ENCODE measurements at places on chromosomes 2 and 18. TPM values are rescaled to one million over a fixed set of nuclear protein-coding genes. Genes with fewer than 3 reads are reported as not detected.

Gene SEMA4C
- 16.2 TPM for total RNA-seq

DNA sequence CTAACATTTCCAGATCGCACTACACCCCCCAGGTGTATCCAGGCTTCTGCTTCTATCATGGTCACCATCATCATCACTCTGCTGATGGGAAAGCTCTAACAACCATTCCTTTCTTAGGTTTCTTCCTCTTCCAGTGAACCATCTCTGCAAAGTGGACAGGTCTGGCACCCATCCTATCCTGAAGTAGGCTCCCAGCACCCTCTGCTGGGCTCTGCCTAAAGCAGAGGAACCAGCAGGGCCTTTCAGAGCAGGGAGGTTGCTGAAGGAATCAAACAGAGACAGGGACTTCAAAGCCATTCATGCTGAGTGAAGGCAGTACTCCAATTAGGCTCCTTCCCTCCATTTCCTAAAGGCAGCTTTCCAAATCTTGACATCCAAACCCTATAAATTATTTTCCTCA is 27.2 kb upstream of the SATB2 start:
- no peak for DNase-seq
- no peaks in the 10 kb centered on the region for H3K4me1 ChIP-seq
- peaks cover 12% of the 10 kb centered on the region for H3K27me3 ChIP-seq
- no peak overlapping the region for H3K4me3 ChIP-seq

DNA sequence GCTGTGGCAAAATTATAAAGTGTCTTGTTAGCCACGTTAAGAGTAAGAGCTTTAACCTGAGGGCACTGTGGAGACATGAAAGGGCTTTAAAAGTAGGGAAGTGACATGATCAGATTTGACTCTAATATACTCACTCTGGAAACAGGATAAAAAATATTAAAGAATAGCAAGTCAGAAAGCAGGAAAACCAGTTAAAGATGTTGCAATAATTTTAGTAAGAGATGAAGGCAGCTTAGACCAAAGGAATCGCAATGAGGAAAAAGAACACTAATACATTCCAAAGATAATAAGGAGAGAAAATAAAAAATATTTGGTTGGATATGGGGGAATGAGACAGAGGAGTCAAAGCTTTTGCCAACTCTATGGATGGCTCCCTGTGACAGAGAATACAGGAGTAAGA is 183.8 kb downstream of the DYM start:
- H3K36me3 ChIP-seq = no peaks in the 10 kb centered on the region
- no peak for DNase-seq
- H3K27me3 ChIP-seq = no peaks in the 10 kb centered on the region
- H3K4me1 ChIP-seq = no peaks in the 10 kb centered on the region

- no peak overlapping the region for H3K27ac ChIP-seq
- H3K27me3 ChIP-seq = no peaks in the 10 kb centered on the region
- peaks cover 12% of the 10 kb centered on the region for H3K4me1 ChIP-seq
- no peak overlapping the region for H3K4me3 ChIP-seq
Measured at GRCh38 chr2:98463081-98463481, 18.4 kb downstream of the INPP4A start.

- DNase-seq = peak; percentile 48
- H3K4me3 ChIP-seq = no peak overlapping the region
- no peaks in the 10 kb centered on the region for H3K36me3 ChIP-seq
- peak overlapping the region; percentile 72 for H3K27ac ChIP-seq
Measured at GRCh38 chr2:17813742-17814473, 2.4 kb upstream of the MSGN1 start.

- no peak overlapping the region for H3K4me3 ChIP-seq
- no peak for DNase-seq
- no peaks in the 10 kb centered on the region for H3K36me3 ChIP-seq
- no peaks in the 10 kb centered on the region for H3K27me3 ChIP-seq
- H3K4me1 ChIP-seq = no peaks in the 10 kb centered on the region
Measured at GRCh38 chr2:49248506-49248905, 94.2 kb upstream of the FSHR start.

Gene TCF23
- 0.07 TPM for total RNA-seq

DNA sequence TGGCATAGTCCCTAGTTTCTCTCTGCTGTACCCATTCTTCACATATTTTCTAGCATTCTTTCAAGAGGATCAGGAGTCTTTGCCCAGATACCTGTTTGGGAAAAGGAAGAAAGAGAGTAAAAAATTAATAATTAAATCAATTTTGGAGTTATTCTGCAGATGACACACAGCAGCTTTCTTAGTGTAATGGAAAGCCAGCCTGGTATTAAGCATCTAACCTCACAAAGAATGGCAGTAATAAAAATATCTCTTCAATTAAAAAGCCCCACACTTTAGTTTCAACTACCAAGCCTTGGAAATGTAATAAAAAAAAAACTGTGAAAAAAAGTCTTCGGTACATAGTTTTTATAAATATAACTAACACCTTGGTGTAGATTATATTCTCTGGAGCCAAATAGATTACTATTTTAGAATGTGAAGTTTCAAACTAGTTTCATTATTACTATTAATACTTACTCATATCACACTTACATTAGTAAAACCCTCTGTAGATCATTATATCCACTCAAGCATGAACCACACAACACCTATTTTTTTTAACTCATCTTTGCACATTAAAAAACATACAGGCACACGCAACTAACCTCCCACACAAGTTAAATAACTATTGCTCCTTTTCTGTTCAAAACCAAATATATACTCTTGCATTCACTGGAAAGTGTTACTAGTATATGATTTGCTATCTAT is 90.9 kb downstream of the GPD2 start:
- no peaks in the 10 kb centered on the region for H3K27me3 ChIP-seq
- H3K36me3 ChIP-seq = no peaks in the 10 kb centered on the region
- no peak overlapping the region for H3K4me3 ChIP-seq
- H3K4me1 ChIP-seq = no peaks in the 10 kb centered on the region
- no peak for DNase-seq

DNA sequence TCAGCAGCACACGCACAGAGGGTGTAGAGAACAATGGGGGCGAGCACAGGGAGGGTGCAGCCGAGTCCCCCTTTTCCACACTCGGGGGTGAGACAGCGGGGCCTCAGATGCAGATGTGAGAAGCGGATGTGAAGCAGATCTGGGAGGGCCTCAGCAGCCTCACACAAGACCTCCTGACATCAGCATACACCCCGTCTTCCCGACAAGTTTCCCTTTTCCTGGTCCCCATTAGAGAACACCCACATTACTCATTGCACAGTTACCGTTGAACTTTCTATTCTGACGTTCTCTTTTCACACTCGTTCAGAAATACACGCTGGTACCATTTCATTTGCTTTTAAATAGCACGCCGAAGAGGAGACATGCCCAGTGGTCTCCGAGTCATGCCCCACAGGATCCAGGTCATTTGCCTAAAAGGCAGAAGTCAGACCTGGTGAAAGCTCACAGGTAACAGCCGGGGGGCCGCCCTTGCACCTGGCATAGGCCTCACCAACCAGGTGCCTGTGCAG is 129.5 kb upstream of the ID2 start:
- no peak overlapping the region for H3K4me3 ChIP-seq
- no peaks in the 10 kb centered on the region for H3K27me3 ChIP-seq

GRCh38 chr2:72940786-72941185 is 23.5 kb downstream of the EMX1 start:
- no peak for DNase-seq
- no peak overlapping the region for H3K4me3 ChIP-seq
- no peaks in the 10 kb centered on the region for H3K36me3 ChIP-seq
- H3K27ac ChIP-seq = no peak overlapping the region
- no peaks in the 10 kb centered on the region for H3K4me1 ChIP-seq

Gene NEU2
- total RNA-seq = not detected

GRCh38 chr2:236562434-236562833 is 7.2 kb upstream of the ACKR3 start:
- no peak for DNase-seq
- H3K27me3 ChIP-seq = no peaks in the 10 kb centered on the region

Measured in heart right ventricle (tissue), 16 donors.